ENCODE measurements at places on chromosomes 2 and 18. TPM values are rescaled to one million over a fixed set of nuclear protein-coding genes. Genes with fewer than 3 reads are reported as not detected.

The TLX2 gene
- total RNA-seq: not detected

The KDM3A gene
- total RNA-seq: 26.0 TPM

The PSMA8 gene
- total RNA-seq: not detected

The SLC5A7 gene
- total RNA-seq: not detected

The ABCG8 gene
- not detected for total RNA-seq

The SSB gene
- 66.7 TPM for total RNA-seq

The CCBE1 gene
- under 0.01 TPM for total RNA-seq

The TMSB10 gene
- total RNA-seq: 7,454 TPM

The GALNT14 gene
- not detected for total RNA-seq

The LINC00305 gene
- 0.20 TPM for total RNA-seq

The C2orf76 gene
- 8.1 TPM for total RNA-seq

The TRABD2A gene
- total RNA-seq: 0.99 TPM

The ARHGAP15 gene
- not detected for total RNA-seq

The SPATA3 gene
- not detected for total RNA-seq

The SCRN3 gene
- total RNA-seq: 13.7 TPM

The PROM2 gene
- total RNA-seq: 0.22 TPM

The SCG2 gene
- under 0.01 TPM for total RNA-seq

The HOXD3 gene
- total RNA-seq: 6.5 TPM

The LHCGR gene
- not detected for total RNA-seq

The NOL4 gene
- total RNA-seq: not detected

The XDH gene
- total RNA-seq: not detected

The NEU2 gene
- not detected for total RNA-seq

The DSC1 gene
- total RNA-seq: under 0.01 TPM

Data from lung microvascular endothelial cell (primary cell).